ENCODE measurements at places on chromosomes 5 and 9.

GRCh38 chr9:5767968-5768932 is 64.7 kb downstream of the ERMP1 start:
- peak; percentile 17 for DNase-seq

- DNase-seq = no peak
Measured at GRCh38 chr5:136249678-136250266, 56.8 kb upstream of the SMIM32 start.

DNA sequence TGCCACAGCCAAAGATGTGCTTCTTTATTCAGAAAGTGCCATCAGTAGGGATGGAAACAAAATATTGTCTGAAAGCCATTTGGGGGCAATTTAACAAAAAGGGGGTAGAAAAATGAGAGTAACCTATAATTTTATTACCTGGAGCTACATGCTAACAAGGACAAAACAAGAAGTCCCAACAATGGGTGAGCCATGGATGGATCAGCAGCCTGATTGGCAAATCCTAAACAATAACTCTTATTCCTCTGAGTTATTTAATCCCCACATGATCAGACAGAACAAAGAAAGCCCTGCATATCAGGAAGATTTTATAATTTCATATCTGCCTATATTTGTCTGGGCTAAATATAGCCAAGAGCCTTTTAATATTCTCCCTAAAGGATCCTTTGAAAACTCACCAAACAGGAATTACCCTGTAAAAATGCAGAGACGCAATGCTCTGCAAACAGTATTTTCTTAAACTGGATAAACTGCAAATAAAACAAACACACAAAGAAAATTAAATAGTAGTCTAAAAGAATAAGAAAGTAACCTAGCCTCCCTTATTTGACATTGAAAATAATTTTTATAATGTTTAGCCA is 483.4 kb downstream of the ZNF608 start:
- DNase-seq = no peak

GRCh38 chr5:43646992-43647391 is 44.0 kb downstream of the NNT start:
- no peak for DNase-seq

DNA sequence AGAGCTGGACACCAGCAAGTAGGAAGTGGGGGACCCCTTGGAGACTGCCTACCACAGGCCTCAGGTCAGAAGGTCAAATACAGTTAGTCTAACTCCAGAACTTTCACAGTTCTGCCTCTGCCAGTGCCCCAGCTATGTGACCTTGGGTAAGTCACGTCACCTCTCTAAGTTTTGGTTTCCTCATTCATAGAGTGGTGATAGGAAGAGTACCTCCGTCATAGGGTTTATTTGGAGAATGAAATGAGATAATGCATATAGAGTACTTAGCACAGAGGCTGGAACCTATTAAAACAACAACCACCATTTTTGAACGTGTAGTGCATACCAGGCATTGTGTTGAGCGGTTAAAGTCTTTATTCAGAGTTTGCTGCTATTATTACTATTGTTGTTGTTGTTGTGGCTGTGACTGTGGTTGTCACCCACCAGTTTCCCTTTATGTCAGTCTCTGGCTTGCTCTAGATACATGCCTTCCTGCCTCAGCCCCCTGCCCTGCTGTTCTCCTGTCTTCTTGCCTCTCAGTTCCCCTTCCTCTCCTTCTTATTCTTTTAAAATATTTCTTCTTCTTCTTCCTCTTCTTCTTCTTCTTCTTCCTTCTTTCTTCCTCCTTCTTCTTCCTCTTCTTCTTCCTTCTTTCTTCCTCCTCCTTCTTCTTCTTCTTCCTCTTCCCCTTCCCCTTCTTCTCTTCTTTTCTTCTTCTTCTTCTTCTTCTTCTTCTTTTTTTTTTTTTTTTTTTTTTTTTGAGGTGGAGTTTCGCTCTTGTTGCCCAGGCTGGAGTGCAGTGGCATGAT is 67.8 kb downstream of the RALGPS1 start:
- no peak for DNase-seq

DNA sequence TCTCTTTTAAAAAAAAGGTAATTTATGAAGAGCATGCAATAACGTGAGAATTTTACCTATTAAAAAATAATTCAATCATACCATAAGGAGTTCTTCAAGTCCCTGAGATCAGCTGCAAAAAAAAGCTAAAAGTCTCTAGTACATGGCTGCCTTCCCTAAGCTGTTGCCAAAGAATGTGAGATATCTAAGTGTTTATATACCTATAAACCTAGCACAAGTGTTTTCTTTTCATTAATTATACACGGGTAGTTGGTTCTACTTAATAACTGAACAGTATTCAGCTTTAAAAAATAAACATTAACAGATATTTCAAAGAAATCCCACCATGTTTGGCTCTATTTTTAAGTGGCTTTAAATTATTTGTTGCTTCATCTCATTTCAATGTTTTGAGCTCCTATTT is 25.9 kb downstream of the FNBP1 start:
- no peak for DNase-seq

GRCh38 chr5:142046191-142046590 is 33.4 kb upstream of the GNPDA1 start:
- DNase-seq = no peak

- DNase-seq = no peak
Measured at GRCh38 chr5:69013481-69013880, 80.3 kb upstream of the SLC30A5 start.
